Stimulated activated CD4-positive, alpha-beta T cell treated with anti-CD3 and anti-CD28 coated beads, TNF-alpha, amount 100 ng/mL, for 24 hours (primary cell): ENCODE measurements at places on chromosomes 7 and 10.

- no peak for DNase-seq
These were observed 6.9 kb downstream of the COX19 start for GRCh38 chr7:968205-969105.

DNA sequence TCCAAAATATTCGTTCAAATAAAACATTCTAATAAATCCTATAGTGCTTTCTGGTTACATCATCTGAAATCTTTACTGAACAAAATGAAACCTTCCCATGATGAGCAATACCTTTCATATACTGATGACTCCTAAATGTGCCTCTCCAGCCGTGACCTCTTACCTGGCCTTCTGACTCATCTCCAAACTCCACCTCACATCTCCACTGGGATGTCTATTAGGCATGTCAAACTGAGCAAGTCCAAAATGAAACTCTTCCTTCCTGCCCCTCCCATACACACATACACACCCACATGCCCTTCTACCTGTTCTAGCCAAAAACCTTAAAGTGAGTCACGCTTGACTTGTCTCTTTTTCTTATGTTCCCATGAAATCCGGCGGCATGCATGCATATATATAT is 22.9 kb downstream of the GSAP start:
- peak; percentile 25 for DNase-seq

GRCh38 chr10:79336739-79337138 is 10.5 kb upstream of the PPIF start:
- no peak for DNase-seq

- DNase-seq, result no peak
These were observed 347.5 kb downstream of the GRID1 start for GRCh38 chr10:86019141-86019540.

DNA sequence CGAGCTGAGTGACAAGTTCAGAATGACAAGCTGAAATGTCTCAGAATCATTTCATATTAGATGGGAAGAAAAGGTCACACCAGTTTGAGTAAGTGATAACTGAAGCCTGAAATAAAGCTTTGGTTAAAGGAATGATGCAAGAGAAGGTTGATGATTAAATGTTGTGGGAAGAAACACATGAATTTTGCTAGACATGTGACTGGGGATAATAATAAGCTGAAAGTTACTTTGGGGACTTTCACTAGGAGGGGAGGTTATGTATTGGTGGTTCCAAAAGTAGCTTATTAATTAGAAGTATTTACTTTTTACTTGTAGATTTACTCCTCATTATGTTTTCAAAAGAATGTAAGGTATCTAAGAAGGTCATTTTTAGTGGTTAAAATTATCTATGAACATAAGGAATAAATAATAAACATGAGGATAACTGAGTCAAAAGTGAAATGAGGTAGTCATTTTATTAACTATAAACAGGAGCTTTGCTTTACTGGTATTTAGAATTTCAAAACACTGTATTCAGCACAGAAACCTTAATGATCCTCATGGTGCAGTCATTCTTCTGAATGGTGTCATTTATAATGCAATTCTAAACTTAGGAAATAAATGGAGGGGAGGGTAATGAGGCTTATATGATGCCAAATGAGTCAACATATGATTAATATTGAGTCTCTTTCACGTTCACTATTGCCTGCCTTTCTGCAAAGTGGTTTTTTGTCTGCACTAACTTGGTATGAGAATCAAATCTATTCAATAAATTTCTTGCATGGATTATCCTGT is 63.7 kb downstream of the PRKG1 start:
- DNase-seq, result no peak
